Right atrium auricular region (tissue), 2 donors: ENCODE measurements at places on chromosomes 11 and 22. TPM values are rescaled to one million over a fixed set of nuclear protein-coding genes. Genes with fewer than 3 reads are reported as not detected.

GRCh38 chr22:49629586-49630447 is 197.9 kb downstream of the BRD1 start:
- no peak for DNase-seq

GRCh38 chr11:129960216-129961214 is 42.1 kb downstream of the PRDM10 start:
- no peak for DNase-seq

DNA sequence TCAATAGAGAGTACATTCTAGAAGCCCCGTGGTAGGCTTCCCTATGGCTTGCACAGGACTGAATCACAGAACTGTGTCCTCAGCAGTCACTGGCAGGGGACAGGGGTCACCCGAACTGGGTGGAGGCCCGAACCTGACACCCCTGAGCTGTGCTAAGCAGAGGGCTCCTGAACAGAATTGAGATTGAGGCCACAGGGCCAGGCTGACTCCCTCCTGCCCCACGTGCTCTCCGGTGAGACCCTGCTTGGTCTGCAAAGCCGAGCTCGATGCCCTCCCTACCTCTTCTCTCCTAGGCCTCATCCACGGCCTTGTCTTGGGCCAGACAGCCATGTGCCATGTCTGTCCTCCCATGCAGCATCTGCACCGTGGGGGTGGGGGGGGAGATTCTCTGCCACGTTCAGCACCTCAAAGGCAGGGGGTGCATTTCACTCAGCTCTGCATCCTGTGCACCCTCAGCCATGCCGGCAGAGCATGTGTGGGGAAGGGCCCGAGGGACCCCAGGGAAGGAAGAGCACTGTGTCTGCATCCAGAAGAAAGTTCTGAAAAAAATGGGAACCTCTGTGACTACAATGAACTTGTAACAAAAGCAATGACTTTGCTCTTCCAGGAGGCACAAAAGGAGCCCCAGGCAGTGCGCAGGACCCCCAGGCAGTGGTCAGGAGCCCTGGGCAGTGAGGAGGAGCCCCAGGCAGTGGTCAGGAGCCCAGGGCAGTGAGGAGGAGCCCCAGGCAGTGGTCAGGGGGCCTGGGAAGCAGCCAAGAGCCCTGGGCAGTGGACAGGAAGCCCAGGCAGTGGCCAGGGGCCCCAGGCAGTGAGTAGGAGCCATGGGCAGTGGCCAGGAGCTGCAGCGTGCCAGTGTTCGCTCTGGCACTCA is 76.7 kb upstream of the SEPTIN5 start:
- DNase-seq: no peak

DNA sequence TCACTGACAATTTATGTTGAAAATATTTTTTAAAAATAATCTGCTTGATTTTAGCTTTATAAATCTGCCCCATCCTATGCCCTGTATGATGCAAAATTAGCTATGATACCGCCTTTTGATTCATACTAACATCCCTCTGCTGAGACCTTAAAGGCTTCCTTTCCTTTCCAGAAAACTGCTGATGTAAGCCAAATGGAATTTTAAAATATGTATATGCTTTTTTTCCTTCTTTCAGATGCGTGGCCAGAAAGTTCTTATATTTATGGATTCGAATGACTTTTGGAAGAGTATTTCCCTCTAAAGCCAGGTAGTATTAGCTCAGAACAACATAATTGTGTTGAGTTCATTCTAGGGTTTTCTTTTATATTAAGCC is 34.5 kb downstream of the SFI1 start:
- no peak for DNase-seq

DNA sequence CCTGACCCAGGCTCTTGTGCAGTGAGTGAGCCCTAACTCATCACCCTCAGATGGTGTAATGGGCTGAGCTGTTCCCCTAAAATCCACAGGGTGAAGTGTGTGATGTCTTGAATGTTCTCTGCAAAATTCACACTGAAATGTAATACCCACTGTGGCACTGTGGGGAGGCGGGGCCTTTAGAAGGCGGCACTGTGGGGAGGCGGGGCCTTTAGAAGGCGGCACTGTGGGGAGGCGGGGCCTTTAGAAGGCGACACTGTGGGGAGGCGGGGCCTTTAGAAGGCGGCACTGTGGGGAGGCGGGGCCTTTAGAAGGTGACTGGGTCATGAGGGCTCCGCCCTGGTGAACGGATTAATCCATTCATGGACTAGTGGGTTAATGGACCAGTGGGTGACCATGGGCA is 33.0 kb downstream of the CHID1 start:
- DNase-seq: no peak

DNA sequence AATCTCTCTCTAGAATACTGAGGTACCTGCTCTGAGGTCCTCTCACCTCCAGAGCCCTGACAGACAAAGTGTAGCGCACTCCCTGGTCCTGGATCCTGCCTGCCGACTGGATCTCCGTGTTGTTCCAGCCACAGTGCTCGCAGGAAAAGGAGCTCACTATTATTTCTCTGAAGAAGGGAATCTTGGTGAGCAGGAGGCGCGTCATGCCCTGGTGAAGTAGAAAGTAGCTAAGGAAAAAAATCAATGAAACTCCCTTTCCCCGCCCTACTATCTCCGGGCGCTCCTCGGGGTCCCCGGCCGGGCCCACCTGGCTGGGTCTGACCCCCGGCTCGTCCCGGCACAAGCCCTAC is 412 bp downstream of the ZPR1 start:
- DNase-seq: no peak

- peak; percentile 62 for DNase-seq
Measured at GRCh38 chr11:126607374-126607773, 251.9 kb downstream of the ST3GAL4 start.

DNA sequence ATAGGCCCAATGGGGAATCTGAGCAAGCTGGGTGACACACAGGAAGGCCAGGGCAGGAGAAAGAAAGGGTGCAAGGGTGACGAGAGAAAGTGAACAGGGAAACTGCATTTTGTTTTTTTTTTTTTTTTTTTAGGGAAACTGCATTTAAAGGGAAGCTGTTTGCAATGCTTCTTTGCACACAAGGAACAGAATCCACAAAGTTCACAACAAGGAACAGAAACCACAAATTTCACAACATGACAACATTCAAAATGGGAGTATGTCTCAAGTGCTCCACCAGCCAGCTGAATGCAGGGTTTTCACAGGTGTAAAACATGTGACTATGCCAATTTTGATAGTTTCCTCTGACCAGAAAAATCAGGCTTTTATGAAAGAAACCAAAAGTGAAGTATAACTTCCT is 6.8 kb upstream of the PLAAT3 start:
- peak; percentile 28 for DNase-seq

- DNase-seq: no peak
Measured at GRCh38 chr11:69495441-69496201, 14.2 kb downstream of the LINC01488 start.

- DNase-seq: no peak
Measured at GRCh38 chr22:46062971-46063631, 86.1 kb upstream of the WNT7B start.

DNA sequence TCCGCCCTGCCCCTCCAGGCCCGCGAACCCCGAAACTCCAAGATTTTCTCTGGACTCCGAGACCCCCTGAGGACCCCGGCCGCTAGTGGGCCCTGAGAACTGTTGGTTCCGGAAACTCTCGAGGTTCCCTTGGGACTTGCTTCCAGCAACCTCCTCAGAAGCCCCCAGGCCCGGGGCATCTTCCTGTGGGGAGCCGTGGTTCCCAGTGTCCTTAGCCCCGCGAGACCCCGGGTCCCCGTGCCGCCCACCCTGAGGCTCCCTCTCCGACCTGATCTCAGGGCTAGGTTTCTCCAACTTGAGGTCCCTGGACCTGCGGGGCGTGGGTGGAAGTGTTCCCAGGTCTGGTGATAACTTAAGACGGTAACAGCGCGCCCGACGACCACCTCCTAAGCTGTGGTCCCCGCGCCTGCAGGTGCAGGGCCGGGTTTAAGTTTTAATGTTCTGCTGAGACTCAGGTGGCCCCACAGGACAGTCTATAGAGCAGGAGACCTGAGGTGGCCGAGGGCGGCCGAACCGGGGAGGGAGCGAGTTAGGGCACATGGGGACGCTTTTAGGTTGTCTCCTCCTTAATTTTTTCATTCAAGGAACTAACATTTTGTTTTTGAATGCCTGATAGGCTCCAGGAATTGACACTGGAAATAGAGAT is 720 bp downstream of the FAM118A start:
- no peak for DNase-seq

DNA sequence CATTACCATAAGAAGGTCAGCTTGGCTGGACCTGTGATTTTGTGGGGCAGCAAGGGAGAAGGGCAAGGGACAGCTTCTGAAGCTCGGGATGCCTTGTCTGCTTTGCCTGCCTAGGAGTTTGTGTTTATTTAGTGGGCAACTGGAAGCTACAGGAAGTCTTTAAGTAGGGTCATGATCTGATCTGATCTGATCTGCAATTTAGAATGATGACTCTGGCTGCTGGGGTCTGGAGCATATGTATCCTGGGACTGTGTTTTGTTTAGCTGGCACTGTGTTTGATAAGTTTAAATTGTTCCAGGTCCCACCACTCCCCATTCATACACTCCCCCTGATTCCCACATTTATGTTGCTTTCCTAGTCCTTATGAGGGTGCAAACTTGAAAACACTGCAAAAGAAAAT is 47.7 kb upstream of the HTATIP2 start:
- DNase-seq: no peak

DNA sequence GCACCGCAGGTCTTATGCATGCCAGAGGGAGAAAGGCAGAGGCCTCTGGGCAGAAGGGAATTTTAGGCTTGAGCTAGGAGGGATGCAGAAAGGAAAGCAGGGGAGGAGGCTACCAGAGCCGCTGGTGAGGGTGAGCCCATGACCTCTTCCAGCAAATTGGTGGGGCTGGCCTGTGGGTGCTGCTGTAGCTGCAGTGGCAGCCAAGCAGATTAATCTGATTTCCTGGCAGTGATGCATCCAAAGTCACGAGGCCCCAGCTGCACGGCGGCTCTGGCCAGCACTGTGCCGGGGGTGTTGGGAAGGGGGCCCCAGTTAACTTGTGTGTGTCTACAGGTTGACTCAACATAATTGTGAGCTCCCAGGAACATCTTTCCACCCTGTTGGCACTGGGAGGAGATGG is 41.4 kb upstream of the B3GAT1 start:
- no peak for DNase-seq

Gene PDGFB
- 22.0 TPM for total RNA-seq

Gene PHF21B
- total RNA-seq: 2.2 TPM

Gene LRRC32
- 56.0 TPM for total RNA-seq

Gene C22orf42
- not detected for total RNA-seq
